Kidney (tissue), 22 donors: ENCODE measurements at places on chromosomes 16 and 17. TPM values are rescaled to one million over a fixed set of nuclear protein-coding genes. Genes with fewer than 3 reads are reported as not detected.

Gene CIBAR2
- not detected for polyA plus RNA-seq

Gene TMIGD1
- polyA plus RNA-seq = 0.90 TPM

Gene PRSS36
- polyA plus RNA-seq = 1.7 TPM

Gene MT1B
- polyA plus RNA-seq = not detected

Gene ZNF594
- 1.9 TPM for polyA plus RNA-seq

Gene TBC1D3
- polyA plus RNA-seq = 3.2 TPM

Gene GRB7
- 20.9 TPM for polyA plus RNA-seq

Gene KRTAP4-4
- not detected for polyA plus RNA-seq

Gene MYL4
- polyA plus RNA-seq = 1.0 TPM

Gene CES4A
- 14.9 TPM for polyA plus RNA-seq

Gene TSPAN10
- 1.9 TPM for polyA plus RNA-seq

GRCh38 chr17:63983320-63983719 lies 10.6 kb upstream of the SCN4A start:
- no peak for DNase-seq

GRCh38 chr16:67027046-67027445 lies 1.9 kb upstream of the CBFB start:
- DNase-seq = no peak

DNA sequence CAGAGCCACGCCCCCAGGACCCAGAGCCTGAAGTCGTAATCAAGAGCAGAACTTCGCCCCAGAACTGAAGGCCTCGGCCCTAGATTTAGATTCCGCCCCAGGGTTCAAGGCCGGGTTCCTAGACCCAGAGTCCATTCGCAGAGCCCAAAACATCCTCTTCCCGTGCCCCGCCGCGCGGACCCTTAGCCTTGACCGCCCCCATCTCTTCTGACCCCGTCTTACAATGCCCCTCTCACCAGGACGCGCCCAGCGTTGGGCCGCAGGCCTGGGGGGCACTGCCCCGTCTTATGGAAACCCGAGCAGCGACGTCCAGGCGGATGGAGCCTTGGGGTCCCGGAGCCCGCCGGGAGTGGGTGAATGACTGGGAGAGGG lies 5.0 kb downstream of the CD19 start:
- DNase-seq = no peak

- no peak for DNase-seq
These were observed 138.6 kb downstream of the CDH11 start for GRCh38 chr16:64983231-64983630.

DNA sequence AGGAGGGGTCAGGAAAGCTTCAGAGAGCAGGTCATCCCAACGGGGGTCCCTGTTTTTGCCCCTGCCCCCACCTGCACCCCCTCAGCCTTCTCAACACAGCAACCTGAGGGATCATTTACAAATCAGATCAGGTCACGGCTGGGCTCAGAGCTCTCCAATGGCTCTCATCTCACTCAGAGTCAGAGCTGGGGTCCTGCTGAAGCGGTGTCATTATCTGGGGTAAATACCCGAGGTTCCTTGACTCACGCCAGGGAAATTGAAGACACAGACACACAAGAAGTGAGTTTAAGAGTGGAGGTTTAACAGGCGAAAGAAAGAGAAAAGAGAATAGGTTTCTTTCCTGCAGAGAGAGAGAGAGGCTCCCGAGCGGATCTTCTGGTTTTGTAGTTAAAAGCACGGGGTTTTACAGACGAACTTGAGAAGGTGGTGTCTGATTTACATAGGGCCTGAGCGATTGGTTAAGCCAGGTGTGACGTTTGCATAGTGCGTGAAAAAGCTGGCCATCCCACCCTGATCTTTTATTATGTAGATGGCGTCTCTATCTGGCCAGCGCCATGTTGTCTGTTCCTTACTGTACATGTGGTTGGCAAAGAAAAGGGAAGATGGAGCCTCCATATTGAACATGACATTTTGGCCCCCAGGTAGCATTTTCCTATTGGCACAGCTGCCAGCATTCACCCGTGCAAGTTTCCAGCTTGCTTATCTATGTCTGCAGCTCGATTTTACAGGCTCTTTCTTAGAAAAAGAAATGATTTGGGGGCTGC lies 51.4 kb downstream of the WSB1 start:
- peak; percentile 94 for DNase-seq

DNA sequence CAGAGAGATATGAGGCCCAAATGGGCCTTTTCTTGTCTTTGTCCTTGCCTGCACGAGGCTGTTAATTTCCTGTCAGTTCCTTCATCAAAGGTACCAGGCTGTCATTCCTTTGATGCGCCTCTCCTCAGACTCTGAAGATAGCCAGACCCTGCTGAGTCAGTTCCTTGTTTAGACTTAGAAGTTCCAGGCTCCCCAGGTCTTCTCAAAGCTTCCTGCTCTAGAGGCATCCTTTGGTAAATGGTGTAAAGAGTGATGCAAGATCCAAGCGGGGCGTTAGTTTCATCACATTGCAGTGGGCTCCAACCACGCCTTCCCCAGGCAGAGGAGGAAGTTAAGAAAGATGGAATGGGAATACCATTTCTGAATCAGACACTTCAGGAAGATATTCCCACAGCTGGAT lies 4.0 kb upstream of the CDH11 start:
- no peak for DNase-seq

DNA sequence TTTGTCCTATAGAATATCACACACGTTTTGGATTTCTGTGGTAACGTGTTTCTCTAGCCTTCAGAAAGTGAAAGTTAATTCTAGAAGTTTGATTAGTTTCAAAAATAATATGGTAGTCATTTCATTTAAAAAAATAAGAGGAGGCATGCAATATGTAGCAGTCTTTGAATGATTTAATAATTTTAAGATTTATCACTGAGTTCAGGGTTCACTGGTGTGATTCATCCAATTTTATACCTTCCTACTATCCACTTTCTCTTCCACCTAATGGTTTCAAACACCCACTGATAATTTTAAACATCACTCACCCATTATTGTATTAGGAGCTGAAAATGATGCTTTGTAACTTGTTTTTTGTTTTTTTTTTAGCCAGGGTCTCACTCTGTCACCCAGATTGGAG lies 42.3 kb downstream of the CMC2 start:
- no peak for DNase-seq

DNA sequence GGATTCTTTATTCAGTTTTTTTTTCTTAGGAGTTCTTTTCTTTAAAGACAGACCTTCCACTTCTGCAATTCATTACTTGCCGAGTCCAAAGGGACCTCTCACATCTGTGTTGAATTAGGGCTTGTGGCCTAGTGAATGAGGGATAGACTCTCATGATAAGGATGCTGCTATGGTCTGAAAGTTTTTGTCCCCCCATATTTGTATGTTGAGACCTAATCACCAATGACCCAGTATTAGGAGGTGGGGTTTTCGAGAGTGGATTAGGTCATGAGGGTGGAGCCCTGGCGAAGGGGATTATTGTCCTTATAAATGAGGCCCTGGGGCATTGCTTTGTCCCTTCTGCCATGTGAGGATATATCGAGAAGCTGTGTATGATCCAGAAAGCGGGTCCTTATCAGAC lies 9.5 kb downstream of the KRT12 start:
- no peak for DNase-seq

GRCh38 chr17:7219812-7220592 lies at the start of the genes ACADVL and DLG4:
TSS of gene ACADVL (plus strand) at chr17:7219938. CDS start at chr17:7219985, 47 bp downstream.
TSS of gene DLG4 (minus strand) at chr17:7219836.
- peak; percentile 96 for DNase-seq

DNA sequence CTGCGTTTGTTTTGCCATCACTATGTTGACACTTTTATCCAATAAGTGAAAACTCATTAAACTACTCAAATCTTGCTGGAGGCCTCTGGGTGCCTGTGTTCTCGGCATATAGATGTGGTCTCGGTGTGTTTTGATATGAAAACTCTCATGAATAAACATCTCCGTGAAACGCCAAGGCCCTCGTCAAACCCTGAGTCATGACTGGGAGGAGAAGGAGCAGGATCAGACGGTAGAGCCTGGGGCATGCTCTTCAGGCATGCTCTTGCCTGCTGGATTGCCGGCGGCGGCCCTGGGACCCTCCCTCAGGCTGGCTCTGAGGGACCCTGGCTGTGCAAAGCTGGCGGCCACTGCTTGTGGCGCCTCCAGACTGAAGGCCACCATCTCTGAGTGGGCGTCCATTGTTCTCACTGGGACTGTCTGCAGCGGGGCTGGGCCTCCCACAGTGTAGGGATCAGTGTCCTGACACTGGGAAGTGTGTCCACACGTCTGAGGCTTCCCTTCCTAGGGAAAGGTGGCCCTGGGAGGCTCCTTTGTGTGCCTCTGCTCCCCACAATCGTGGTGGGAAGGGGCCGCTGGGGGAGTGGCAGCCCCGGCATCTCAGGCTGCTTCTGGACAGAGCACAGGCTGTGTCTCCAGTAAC lies 1.7 kb upstream of the NPB start:
- no peak for DNase-seq

- DNase-seq = no peak
These were observed 19.9 kb upstream of the ZC3H18 start for GRCh38 chr16:88550246-88550661.

GRCh38 chr17:17191961-17192381 lies 14.2 kb downstream of the PLD6 start:
- DNase-seq = no peak

- no peak for DNase-seq
These were observed 27.0 kb upstream of the AKTIP start for GRCh38 chr16:53530046-53530445.

DNA sequence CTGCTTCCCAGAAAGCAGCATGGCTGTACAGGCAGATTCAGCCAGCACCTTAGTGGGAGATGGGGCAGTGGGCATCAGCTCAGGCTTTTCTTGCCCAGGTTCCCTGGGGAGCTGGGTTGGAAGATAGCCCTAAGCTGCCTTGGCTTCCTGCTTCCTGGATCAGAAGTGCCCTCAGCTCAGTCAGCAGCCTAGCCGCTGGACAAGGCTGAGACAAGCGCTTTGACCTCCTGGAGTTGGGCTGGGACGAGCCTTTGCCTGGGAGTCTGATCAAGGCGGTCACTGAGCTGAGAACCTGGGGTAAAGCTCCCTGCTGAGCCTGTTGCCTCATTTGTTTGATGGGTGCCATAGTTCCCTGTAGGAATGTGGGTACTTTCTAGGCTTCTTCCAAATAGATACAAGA lies 190.0 kb downstream of the RAB11FIP4 start:
- DNase-seq = no peak

- no peak for DNase-seq
These were observed 18.0 kb downstream of the CA5A start for GRCh38 chr16:87918338-87918737.

DNA sequence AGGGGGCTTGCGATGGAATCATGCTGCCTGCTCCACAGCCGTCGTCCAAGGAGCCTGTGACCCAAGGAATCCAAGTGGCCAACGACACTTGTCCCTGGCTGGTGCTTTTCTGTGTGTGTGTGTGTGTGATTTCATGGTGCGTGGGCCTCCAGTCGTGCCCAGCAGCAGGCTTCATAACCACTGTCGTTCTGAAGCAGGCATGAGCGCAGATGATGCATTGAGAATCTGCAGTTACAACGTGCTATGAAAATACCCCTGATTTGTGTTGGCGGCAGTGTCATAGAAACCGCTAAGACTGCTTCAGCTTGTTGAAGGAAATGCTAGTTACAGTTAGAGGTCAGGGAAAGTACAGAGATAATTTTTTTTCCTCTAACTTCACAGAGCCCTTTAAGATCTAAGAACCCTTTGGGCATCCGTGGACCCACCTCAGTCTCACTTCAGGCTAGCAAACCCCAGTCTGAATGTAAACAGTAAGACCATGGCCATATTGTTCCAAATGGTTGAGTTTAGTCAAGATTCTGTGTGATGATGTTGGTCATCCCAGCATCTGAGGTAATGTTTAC lies 15.6 kb downstream of the C16orf90 start:
- DNase-seq = peak; percentile 33

DNA sequence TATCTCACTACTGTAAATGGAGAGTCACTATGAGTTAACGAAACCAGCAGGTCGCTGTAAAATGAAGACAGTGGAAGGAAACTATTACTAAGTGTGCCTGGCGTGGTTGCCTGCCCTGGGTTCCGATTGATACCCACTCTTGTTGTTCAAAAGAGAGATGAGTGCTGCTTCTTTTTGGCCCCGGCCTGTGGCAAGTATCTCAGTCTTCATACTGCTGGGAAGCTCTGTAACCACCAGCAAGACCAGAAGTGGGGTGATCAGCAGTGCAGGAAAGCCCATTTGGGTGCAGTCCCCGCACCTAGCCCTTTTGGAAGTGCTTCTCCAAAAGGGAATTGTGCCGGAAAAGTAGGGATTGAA lies 104.5 kb downstream of the SNX29 start:
- no peak for DNase-seq

DNA sequence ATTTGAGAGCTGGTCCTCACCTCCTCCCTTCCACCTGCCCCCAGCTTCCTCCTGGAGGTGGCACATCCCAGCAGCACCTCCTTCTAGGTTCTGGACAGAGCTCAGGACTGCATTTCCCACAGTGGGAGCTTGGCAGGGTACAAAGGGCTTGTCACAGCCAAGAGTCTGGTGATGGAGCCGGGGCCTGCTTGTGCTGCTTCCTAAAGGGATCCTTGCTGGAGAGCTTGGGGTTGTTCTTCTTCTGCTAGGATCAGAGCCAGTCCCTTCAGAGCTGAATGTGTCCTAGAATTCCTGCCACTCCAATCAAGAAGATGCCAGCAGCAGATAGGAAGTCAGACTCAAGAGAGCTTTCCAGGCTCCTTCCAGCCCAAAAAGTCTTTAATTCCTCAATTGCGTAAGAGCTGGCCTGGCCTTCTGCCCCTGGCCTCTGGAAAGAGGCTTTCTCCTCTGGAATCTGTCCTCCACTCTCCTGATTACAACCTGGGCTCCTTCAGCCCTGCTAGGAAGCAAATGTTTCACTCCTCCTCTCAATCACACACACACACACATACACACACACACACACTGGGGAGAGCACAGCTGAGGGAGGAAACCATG lies 4.4 kb downstream of the CD300E start:
- no peak for DNase-seq

GRCh38 chr16:66706506-66706880 lies 9.9 kb upstream of the CMTM4 start:
- DNase-seq = no peak

- no peak for DNase-seq
These were observed 42.3 kb upstream of the ARL4D start for GRCh38 chr17:43356450-43356849.

GRCh38 chr17:8162997-8163977 lies 539 bp upstream of the VAMP2 start:
- DNase-seq = peak; percentile 88

DNA sequence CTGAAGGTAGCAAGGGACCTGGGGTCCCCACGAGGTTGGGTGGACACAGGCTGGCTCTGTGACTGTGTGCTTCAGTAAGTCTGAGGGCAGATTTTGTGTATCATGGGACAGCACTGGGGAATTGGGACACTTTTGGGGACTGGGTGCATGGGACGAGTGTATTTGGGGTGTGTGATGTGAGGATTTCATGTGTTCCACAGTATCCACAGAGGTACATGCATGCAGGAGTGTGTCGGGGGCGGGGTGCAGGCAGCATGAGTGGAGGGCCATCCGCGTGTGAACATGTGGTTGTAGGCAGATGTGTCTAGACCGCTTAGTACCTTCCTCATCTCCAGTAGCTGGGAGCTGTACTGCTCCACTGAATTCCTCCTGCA lies 1.1 kb upstream of the DLX3 start:
- no peak for DNase-seq

DNA sequence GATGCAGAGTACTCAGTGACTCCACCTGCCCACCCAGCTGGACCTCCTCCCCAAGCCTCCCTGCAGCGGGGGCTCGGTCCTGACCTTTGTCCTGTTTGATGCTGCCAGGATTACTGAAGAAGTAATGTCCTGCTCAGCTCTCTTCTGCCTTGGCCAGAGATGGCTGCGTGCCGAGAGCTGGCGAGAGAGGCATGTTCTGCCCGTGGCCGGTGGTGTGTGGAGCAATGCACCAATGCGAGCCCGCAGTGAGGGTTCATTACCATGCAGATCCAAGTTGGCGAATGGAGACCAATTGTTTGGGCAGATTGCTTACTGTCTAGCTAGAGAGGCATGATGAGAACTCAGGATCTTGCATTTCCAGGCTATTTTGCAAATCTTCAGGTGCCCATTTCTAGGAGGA lies 248.9 kb downstream of the ENGASE start:
- DNase-seq = peak; percentile 48
